ENCODE measurements at places on chromosomes 4 and X.
A peak's percentile ranks its signal among the peaks of the same experiment; 100 is the strongest.

- no peaks in the 10 kb centered on the region for H3K36me3 ChIP-seq
- H3K4me1 ChIP-seq, result peaks cover 7% of the 10 kb centered on the region
- H3K27me3 ChIP-seq, result no peaks in the 10 kb centered on the region
- no peak overlapping the region for H3K27ac ChIP-seq
- DNase-seq, result no peak
These were observed 11.7 kb downstream of the MEPE start for GRCh38 chr4:87844452-87844851.

DNA sequence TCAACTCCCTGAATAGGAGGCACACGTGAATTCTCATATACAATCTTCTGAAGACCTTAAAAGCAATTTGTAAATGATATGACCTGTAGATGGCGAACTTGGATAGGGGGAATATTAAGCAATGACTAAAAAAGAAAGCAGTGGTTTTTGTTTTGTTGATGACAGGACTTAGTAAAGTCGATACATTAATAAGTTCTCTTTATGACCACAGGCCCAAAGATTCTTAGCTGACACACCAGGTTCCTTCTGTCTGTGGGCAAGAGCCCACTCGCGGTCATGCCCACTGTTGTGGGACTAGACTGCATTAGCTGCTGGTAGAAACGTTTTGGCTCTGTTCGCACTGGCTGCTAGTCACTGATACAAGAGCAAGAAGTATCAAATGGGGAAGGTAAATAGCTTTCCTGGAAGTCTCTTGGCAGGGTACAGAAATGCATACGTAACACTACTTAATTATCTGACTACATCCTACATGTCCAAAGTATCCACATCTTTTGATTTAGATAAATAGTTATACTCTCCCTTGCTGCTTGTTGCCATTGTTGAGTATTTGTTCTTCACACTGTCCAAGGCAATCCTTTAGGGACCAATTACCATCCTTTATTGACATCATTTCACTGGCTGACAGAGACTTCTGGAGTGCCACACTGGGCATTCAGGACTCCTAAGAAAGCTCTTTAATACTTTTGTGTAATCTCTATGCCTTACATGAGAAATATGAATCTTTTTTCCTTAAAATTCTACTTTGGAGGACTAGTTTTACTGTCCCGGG is 31.0 kb downstream of the ALPK1 start:
- H3K4me3 ChIP-seq, result no peak overlapping the region
- no peaks in the 10 kb centered on the region for H3K27me3 ChIP-seq
- no peaks in the 10 kb centered on the region for H3K4me1 ChIP-seq
- H3K27ac ChIP-seq, result no peak overlapping the region
- no peaks in the 10 kb centered on the region for H3K36me3 ChIP-seq
- no peak for DNase-seq

DNA sequence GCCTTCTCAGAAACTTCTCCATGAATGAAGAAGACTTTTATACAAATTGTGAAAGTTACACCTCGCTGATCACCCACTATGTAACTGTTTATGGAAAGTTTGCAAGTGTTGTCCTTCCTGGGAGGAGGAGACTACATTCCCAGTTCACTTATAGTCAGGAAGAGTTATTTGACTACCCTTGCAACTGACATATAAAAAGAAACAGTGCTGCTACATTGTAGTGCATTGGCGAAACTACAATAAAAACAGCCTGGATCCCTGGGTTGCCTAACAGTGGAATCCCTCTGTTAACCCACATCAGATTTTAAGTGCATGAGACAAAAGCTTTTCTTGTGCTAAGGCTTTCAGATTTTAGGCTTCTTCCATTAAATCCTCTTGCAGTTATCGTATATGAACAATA is 30.4 kb downstream of the MAGEB10 start:
- no peak for DNase-seq
- H3K27me3 ChIP-seq, result no peaks in the 10 kb centered on the region
- no peaks in the 10 kb centered on the region for H3K4me1 ChIP-seq

DNA sequence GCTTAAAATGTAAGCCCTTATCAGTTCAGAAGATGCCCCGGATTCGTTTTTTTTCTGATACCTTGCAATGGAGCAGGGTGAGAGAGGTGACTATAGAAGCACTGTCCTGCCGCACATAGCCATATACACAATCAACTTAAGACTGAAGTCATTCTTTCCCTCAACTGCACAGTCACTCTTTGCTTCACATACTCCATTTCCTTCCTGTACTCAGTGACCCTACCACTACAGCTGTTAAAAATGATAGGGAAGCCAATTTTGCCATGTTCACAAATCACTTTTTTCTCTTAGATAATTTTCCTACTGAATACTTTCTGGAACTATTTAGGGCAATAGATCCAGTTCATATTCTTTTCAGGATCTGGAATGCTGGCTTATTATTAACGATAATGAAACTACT is 300.0 kb downstream of the ANK2 start:
- no peak overlapping the region for H3K27ac ChIP-seq
- DNase-seq, result no peak
- H3K4me1 ChIP-seq, result no peaks in the 10 kb centered on the region
- no peaks in the 10 kb centered on the region for H3K36me3 ChIP-seq
- no peak overlapping the region for H3K4me3 ChIP-seq

DNA sequence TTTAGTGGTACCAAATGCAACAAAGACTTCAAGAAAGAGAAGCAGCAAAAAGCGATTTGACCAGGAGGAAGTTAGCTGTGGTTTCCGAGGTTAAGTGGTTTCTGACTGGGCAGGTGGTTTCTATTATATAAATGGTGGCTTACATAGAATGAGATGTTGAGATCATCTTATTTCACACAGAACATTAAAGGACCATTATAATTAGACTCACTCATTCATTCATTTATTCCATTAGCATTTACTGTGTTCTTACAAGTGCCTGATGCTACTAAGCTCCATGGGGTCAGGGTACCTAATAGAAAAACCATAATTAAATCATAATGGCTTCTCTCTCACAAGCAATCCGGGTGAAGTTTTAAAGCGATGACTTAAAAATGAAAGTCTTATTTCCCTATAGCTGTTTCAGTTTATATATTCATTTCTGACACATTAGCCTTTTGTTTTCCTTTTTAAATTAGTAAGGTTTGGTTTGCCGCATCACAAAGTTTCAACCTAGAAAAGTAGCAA is 10.6 kb downstream of the TSPAN6 start:
- no peak for DNase-seq
- no peaks in the 10 kb centered on the region for H3K36me3 ChIP-seq
- no peak overlapping the region for H3K4me3 ChIP-seq
- H3K27me3 ChIP-seq, result no peaks in the 10 kb centered on the region
- no peaks in the 10 kb centered on the region for H3K4me1 ChIP-seq

- peaks cover 12% of the 10 kb centered on the region for H3K27me3 ChIP-seq
- H3K4me1 ChIP-seq, result no peaks in the 10 kb centered on the region
- no peak for DNase-seq
- H3K36me3 ChIP-seq, result no peaks in the 10 kb centered on the region
These were observed 149.4 kb upstream of the CHRDL1 start for GRCh38 chrX:110944751-110945675.

DNA sequence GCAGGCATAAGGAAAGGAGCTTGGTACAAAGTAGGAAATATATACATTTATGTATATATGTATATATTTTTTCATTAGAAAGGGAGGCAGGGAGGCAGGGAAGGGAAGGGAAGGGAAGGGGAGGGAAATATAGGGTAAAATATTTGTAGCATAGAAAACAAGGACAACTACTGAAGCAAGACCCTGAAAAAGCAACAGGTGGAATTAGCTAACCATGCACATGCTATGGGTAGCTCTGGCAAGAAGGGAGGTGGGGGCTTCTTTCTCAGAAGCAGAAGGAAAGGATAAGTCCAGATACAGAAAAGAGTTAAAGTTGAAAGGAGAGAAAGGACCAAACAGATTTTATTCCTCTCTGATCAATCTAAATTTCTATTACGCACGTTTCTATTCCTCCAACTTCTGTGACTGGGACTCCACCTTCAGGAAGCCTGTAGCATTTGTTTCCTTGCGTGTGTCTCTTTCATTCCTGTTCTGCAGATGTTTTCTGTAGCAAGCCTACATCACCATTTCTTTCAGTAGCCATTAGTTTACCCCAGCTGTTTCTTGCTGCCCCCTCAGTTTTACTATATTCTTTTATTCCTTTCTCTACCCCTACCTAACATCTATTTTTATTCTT is 82.9 kb downstream of the OR13H1 start:
- H3K27ac ChIP-seq, result no peak overlapping the region
- no peaks in the 10 kb centered on the region for H3K4me1 ChIP-seq
- no peaks in the 10 kb centered on the region for H3K36me3 ChIP-seq
- H3K4me3 ChIP-seq, result no peak overlapping the region
- no peak for DNase-seq
- no peaks in the 10 kb centered on the region for H3K27me3 ChIP-seq

DNA sequence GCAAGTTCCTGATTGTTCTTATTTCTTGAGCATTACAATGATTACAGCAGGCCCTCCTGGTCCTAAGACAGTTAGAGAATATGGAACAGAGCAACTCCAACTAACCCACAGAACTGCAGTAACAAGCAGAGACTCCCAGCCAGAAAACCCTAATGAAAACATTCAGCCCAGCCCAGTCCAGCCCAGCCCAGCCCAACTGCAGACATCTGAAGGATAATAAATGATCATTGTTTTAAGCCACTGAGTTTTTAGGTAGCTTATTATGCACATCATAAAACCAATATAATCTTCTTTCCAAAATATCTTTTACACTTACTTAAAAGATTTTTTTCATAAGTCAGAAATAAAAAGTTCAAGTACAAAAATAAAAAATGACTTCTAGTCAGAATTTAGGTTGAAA is 51.3 kb downstream of the SPOCK3 start:
- H3K27me3 ChIP-seq, result no peaks in the 10 kb centered on the region
- H3K4me1 ChIP-seq, result no peaks in the 10 kb centered on the region
- H3K36me3 ChIP-seq, result no peaks in the 10 kb centered on the region
- no peak for DNase-seq
- no peak overlapping the region for H3K27ac ChIP-seq

- no peak overlapping the region for H3K4me3 ChIP-seq
- H3K27ac ChIP-seq, result no peak overlapping the region
- no peaks in the 10 kb centered on the region for H3K36me3 ChIP-seq
- DNase-seq, result no peak
- H3K27me3 ChIP-seq, result no peaks in the 10 kb centered on the region
- no peaks in the 10 kb centered on the region for H3K4me1 ChIP-seq
These were observed 44.1 kb upstream of the FRMD7 start for GRCh38 chrX:132171881-132172280.

DNA sequence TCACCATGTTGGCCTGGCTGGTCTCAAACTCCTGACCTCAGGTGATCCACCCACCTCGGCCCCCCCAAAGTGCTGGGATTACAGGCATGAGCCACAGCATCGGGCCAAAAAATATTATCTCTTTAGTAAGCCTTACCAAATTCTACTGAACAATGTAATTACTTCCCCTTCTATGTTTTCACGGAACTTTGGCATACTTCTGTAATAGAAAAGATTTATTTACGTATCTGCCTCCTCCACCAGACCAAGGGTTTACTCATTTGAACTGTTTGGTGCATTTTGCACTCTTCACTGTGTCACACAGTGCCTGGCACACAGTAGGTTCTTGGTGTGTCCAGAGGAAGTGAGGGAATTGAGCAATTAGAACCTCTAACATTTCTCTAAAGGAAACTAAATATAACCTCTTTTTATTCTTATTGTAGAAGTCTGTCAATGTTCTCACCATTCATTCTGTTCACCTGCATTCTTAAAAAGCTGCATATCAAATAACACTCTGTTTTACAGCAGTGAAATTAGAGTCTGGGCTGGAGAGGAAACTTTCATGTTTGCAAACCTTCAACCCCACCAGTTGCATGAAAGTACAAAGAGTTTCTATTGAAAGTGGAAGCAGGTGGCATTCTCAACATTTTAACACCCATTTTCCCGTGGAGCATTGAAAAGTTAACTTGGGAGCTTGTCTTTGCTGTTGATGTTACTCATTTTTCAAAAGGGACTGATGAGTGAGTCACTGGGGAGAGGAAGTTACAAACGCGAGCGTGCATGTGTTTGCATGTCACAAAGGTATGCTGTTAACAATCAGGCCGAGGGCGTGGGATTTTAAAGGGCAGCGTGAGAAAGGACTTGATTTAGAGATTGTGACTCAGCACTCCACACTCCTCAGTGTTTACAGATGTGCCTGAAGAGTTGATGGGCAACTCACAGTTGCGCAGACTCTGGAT is 314.1 kb downstream of the STK32B start:
- no peak overlapping the region for H3K4me3 ChIP-seq
- H3K36me3 ChIP-seq, result no peaks in the 10 kb centered on the region
- H3K4me1 ChIP-seq, result peaks cover 25% of the 10 kb centered on the region
- peak; percentile 95 for DNase-seq
- H3K27me3 ChIP-seq, result no peaks in the 10 kb centered on the region
- peak overlapping the region; percentile 82 for H3K27ac ChIP-seq

DNA sequence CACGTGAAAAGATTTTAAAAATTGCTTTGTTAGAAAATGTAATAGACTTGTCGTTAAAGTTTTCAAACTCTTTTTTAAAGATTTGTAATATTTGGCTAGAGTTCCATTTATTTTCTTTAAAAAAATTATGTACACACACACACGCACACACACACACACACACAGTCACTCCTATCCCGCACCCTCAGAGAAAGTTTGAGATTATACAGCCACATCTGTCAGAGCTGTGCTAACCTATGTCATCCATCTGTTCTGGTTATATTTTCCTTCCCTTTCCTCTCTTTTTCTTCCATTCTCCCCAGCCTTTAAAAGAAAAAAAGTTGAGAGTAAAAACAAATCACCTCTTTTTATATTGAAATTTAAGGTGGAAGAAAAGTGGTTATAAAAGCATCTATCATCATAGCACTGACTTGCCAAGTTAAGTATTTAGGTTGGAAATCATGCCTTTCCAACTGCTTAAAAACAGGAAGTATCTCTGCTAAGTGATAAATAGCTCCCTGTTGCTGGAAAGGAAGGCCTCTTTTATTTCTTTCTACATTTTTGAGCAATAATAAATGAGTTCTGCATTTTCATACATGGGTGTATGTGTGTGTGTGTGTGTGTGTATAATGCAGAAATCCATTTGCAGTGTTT is 163.3 kb upstream of the SPRY1 start:
- no peak overlapping the region for H3K27ac ChIP-seq
- no peaks in the 10 kb centered on the region for H3K4me1 ChIP-seq
- H3K36me3 ChIP-seq, result no peaks in the 10 kb centered on the region
- H3K27me3 ChIP-seq, result no peaks in the 10 kb centered on the region
